Fibroblast of skin of right quadriceps (primary cell): ENCODE measurements at places on chromosomes 11 and 22.
A peak's percentile ranks its signal among the peaks of the same experiment; 100 is the strongest.

DNA sequence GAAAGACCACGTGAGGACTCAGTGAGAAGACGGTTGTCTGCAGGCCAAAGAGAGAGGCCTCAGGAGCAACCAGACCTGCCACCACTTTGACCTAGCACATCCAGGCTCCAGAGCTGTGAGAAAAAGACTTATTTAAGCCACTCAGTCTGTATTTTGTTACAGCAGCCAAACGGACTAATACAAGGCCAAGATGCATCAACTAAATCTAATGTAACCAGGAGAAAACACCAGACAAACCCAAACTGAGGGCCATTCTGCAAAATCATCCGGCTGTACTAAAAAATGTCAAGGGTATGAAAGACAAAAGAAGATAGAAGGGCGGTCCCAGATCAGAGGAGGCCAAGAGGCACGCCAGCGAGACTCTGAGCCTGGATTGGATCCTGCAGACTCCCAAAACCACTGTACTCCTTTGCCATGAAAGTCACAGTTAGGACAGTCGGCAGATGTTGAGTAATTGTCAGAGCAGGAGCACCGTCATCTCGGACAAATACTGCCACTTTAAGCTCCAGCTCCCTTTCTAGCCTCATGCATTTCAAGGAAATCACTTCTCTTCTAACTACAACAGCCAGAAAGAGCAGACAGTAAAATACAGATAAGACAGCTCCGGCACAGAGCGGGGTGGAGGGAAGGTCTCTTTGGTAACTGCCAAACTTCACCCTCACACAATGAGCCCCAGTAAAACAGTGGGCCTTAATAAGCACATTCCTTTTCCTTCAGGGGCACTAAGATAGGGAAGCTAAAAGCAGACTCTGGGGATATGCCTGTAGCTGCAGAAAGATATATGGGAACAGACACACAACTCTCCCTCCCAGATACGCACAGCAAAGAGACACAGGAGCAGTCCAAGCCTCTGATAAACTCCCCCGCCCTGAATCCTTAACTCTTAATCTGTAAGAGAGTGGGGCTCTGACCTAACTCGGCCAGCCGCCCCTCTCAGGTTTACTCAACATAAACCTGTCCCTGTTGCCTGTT is 3.5 kb upstream of the ZP1 start:
- DNase-seq, result no peak

DNA sequence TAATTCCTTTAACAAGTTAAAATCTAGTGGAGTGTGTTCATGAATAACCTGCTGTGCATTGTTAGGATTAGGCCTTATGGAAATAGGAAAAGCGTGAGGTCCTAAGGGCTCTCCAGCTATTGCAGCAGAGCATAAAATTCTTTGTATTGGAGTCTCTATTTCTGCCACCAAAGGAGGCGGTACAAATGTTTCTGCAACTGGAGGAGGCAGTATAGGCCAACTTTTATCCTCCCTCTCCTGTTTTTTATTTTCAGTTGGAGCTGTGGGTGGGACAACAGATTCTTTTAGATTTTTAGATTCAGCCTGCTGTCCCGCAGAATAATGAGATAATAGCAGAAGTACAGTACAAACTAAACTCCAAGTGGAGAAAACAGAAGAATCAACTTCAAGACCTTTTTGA is 26.2 kb downstream of the OR10A6 start:
- DNase-seq, result peak; percentile 32

DNA sequence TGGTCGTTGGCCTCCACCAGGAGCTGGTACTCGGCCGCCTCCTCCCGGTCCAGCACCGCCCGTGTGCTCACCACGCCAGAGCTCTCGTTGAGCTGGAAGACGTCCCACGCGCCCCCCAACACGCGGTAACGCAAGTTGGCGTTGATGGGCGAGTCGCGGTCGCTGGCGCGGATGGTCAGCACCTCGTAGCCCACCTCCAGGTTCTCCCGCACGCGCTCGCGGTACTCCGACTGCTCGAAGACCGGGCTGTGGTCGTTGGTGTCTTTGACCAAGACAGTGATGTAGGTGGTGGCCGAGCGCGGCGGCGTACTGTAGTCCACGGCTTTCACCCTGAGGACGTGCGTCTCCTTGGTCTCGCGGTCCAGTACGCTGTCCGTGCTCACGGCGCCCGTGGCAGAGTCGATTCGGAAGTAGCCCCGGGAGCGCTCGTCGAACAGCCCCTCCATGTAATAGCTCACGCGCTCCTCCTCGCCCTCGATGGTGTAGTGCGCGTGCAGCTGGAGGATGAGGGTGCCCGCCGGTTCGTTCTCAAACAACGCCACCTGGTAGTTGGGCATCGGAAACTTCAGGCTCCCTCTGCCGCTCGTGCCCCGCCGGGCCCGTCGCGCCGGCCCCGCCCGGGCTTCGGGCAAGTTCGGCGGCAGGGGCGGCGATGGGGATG is 1.4 kb downstream of the CELSR1 start:
- no peak for DNase-seq

GRCh38 chr11:16809886-16810668 is 71.6 kb downstream of the C11orf58 start:
- peak; percentile 30 for DNase-seq

DNA sequence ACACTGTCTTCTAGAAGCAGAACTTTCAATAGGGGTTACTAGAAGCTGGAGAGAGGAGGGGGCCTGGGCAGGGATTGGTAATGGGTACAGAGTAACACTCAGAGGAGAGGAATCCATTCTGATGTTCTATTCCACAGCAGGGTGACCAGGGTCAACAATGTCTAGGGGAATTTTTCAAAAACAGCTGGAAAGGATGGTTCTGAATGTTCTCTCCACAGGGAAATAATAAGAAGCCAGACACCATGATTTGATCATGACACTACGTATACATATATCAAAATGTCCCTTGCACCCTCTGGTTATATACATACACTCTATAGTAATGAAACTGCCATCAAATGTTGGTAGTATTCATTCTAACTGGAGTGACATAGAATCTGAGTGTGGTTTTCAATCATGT is 111.2 kb upstream of the TOP3B start:
- no peak for DNase-seq

- DNase-seq, result no peak
Observed at GRCh38 chr11:16357775-16358174, 1.4 kb upstream of the SOX6 start.

DNA sequence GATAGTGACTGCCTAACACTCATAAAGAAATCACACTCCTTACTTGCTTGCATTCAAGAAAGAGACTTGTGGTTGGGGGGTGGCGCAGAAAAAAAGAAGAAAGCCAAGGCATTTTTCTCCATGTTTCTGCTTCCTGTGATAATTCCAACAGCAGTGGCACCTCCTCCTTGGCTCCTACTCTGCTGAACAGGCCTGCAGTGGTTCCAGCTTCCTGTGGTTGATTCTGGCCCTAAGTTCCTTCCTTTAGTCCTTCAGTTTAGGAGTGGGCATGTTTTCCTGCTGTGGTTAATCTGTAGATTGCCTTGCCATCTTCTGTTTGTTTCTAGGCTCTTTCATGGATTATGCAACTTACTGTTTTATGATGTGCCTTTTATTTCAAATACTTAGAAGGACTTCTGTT is 940.4 kb downstream of the DLG2 start:
- no peak for DNase-seq

- no peak for DNase-seq
Observed at GRCh38 chr11:72452495-72452894, 18.2 kb upstream of the CLPB start.

DNA sequence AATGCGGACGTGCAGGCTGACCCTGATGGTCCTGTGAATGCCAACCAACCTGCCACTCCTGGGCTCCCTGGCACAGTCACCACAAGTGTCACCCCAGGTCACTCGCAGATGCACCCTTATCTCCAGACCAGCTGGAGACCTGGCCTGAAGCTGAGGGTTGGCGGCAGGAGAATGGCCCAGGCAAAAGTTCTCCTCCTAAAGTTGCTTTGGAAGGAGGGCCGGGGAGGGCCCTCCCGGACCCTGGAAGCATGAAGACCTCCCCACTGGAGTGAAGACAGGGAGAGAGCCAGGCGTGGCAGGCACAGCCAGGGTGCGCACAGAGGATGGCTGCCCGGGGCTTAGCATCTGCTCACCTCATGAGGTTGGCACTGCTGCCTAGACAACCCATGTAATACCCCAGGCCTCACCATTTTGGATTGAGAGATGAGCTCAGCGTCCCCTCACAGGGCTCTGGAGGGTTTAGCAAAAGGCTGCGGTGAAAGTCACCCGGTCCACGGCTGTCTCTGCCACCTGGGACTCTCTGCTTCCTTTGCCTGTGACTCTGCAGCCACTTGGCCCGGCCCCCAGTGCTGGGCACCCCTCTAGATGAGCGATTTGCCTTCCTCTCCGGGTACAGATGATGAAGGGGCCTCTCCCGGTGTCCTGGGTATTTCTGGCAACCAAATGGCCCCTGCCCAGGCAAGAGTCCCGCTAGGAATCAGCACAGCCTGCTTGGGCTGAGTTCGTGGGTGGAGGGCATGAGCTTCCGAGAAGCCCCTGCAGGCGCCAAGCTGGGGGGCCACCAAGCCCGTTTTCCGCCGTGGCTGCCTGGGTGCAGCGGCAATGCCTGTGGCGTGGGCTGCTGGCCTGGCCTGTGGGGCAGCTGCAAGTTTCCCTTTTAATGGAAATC is 48.3 kb upstream of the SEPTIN5 start:
- no peak for DNase-seq

DNA sequence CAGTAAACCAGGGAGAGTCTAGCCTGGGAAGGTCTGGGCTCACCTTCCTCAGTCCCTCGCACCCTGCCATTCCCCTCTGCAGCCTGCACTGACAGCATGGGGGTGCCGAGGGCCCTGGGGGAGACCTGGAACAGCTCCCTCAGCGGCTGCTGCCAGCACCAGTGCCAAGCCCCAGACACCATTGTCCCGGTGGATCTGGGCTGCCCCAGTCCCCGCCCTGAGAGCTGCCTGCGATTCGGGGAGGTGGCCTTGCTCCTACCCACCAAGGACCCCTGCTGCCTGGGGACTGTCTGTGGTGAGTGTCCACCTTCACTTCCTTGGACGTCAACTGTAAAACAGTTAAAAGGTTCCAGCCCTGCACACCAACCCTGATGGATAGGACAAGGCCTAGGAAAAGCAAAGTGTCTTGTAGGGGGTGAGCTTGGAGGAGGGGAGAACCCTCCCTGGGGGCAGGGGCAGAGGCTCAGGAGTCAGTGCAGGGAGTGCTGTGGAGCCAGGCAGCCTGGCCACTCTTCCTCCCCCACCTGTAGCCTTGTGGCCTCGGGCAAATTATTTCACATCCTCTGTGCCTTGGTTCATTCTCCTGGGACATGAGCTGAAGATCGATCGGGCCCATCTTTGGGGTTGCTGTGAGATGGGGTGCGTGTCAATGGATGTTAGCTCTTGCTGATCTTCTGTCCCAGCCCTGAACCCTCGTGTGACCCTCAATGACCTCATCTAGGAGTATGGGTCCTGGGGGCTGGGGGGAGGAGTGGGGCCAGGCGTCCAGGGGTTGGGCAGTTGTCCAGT is 85.2 kb upstream of the MYOD1 start:
- no peak for DNase-seq

DNA sequence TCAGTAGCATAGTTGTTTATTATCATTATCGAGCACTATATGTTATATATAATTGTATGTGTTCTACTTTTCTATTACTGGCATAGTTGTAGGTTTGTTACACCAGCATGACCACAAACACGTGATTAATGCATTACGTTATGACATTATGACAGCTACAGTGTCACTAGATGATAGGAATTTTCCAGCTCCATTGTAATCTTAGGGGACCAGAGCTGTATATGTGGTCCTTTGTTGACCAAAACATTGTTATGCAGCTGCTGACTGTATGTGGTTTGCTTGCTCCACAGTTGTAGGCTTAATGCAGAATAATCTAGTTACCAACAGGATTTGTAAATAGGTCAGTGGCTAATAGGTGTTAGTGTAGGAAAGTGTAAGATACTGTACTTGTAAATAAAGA is 66.1 kb downstream of the HSD17B12 start:
- no peak for DNase-seq

- no peak for DNase-seq
Observed at GRCh38 chr11:103284260-103284659, 175.0 kb downstream of the DYNC2H1 start.

- DNase-seq, result no peak
Observed at GRCh38 chr11:94546886-94547285, 3.2 kb downstream of the FUT4 start.

- no peak for DNase-seq
Observed at GRCh38 chr22:41360126-41360525, 21.6 kb upstream of the TEF start.

DNA sequence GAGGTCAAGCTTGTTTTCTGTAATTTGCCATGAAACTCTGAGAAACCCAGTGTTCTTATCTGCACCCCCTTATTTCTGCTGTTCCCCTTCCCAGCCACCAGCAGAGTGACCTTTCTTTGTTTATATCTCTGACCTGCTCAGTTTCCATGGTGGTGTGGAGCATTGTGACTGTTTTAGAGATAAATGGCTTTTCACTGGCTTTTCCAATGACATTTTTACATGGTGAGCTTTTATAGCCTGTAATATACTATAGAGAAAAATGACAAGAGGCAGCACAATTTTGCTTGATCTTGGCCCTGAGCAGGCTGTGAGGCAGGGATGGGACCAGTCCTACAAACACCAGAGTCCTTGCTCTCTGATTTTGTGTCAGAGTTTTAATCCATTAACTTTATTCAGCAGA is 233.9 kb downstream of the FAT3 start:
- DNase-seq, result no peak

DNA sequence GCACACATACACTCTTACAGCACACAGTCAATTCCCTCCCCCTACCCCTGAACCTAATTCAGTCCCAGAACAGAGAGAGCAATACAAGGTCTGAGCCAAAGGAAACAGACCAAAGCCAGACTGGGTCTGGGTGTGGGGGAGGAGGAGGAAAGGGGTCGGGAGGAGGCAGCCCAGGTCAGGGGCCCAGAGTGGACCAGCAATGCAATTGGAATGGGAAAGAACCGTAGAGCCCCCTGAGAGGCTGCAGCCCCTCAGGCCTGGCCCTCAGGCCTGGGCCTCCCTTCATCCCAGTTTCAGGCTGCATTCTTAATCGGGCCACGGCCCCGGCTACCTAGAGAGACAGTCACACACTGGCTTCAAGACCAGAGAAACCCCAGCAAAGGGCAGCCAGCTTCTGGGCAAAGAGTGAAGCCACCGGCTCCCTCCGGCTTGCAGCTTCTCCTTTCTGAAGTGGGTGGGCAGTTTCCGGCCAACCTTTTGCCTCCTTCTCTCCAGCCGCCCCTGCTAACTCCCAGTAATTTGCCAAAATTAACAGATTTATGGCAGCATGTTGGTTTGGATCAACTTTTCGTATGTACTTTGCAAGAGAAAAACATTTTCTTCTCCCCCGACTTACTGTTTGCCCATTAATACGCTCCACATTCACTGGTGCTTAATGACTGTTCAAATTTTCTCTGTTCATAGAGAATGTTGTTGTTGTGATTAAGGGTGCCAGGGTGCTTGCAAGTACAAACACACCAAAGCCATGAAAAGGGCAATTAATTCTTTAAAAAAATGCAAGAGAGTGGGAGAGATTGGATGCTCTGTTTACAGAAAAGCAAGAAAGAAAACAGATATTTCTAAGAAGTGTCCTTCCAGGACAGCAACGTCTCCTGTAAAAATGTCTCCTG is 488.3 kb downstream of the MN1 start:
- DNase-seq, result no peak

- peak; percentile 20 for DNase-seq
Observed at GRCh38 chr11:46210133-46210636, 67.3 kb upstream of the CREB3L1 start.
